ENCODE measurements at places on chromosomes 12 and 14. TPM values are rescaled to one million over a fixed set of nuclear protein-coding genes. Genes with fewer than 3 reads are reported as not detected.

SLCO1A2 gene
- total RNA-seq: not detected

PDZRN4 gene
- under 0.01 TPM for total RNA-seq

ACSM4 gene
- not detected for total RNA-seq

DNAI7 gene
- total RNA-seq: not detected

MDGA2 gene
- total RNA-seq: 0.59 TPM

SMCO2 gene
- 1.4 TPM for total RNA-seq

NFKBIA gene
- total RNA-seq: 192 TPM

OR10G2 gene
- total RNA-seq: not detected

KRT72 gene
- total RNA-seq: not detected

THTPA gene
- 24.3 TPM for total RNA-seq

SLC25A47 gene
- total RNA-seq: not detected

HELB gene
- 4.5 TPM for total RNA-seq

SMCO3 gene
- 10.1 TPM for total RNA-seq

ZBTB42 gene
- total RNA-seq: 3.9 TPM

CLEC1A gene
- total RNA-seq: not detected

TRPV4 gene
- 0.32 TPM for total RNA-seq

MYO1A gene
- not detected for total RNA-seq

ADGRD1 gene
- 0.05 TPM for total RNA-seq

PTPRR gene
- total RNA-seq: 0.30 TPM

PRICKLE1 gene
- 13.7 TPM for total RNA-seq
